ENCODE measurements at places on chromosomes 3 and 15.

GRCh38 chr15:78685159-78685921, 44.3 kb upstream of the CHRNB4 start:
- no peak for DNase-seq

GRCh38 chr15:60116456-60117089, 112.5 kb downstream of the FOXB1 start:
- DNase-seq = no peak

DNA sequence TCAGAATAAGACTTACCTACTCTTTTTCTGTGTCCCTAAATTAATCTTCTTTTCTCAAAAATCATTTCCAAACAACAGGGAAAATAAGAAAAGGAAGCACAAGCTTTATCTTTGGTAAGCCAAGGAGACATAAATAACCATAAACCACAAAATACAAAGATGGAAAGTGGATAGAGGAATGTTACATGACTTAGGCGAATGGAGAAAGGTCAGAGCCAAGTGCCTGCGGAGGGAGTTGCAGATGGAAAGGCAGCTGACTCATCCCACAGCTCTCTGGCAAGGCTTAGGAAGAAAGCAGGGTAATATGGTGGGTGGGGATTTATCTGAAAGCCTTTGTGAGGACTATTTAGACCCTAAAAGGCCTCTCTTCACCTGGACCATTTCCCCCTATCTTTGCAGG, 72.8 kb downstream of the GALK2 start:
- no peak for DNase-seq

DNA sequence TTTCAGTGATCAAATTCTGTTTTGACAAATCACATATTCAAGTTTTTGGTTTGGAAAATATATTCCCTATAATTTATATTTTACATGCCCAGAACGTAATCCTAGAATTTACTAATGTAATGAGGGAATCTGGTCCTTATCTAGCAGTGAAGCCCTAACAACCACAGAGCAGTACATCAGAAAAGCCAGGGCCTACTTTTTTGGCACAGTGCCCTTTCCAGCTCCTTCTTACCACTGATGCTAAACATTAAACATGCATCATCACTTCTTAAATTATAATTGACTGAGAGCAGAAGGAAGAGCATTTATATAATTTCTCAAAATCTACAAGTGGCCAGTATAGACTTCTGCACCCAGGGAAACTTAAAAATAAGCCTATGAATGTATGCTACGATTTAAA, 66.7 kb downstream of the FBXL22 start:
- no peak for DNase-seq

- peak; percentile 3 for DNase-seq
Measured at GRCh38 chr15:63288778-63289378, 11.5 kb downstream of the APH1B start.

- no peak for DNase-seq
Measured at GRCh38 chr15:101583284-101583683, 68.9 kb downstream of the TM2D3 start.

GRCh38 chr3:64353226-64353625, 128.0 kb upstream of the PRICKLE2 start:
- DNase-seq = no peak

- no peak for DNase-seq
Measured at GRCh38 chr3:105930733-105931132, 61.9 kb upstream of the CBLB start.

DNA sequence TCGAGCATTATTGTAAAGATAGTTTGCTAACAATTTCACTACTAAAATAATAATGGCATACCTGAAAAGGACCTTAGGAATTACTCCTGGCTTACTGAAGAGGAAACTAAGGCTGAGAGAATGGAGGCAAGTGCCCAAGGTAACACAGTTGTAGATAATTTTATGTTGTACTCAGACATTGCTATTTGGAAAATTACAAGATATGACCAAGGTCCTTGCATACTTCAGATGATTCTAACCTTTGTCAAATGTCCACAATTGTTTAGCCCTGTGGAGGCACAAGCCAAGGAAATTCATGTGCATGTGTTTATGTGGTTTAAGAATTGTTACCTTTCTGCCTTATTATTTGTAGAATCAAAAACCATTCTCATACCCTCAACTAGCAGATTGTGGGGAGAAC, 105.7 kb downstream of the TUSC7 start:
- no peak for DNase-seq

GRCh38 chr3:190444576-190445145, 5.0 kb downstream of the TMEM207 start:
- no peak for DNase-seq

Measured in stimulated activated naive CD4-positive, alpha-beta T cell (primary cell).